ENCODE measurements at places on chromosomes 7 and 10.

- no peak overlapping the region for H3K27ac ChIP-seq
- no peaks in the 10 kb centered on the region for H3K27me3 ChIP-seq
- H3K4me1 ChIP-seq: no peaks in the 10 kb centered on the region
- peaks cover 7% of the 10 kb centered on the region for H3K36me3 ChIP-seq
- DNase-seq: no peak
Measured at GRCh38 chr7:141820067-141820466, 21.2 kb downstream of the PRSS37 start.

- peaks cover 51% of the 10 kb centered on the region for H3K36me3 ChIP-seq
- H3K4me3 ChIP-seq: no peak overlapping the region
- H3K27ac ChIP-seq: no peak overlapping the region
- no peak for DNase-seq
- no peaks in the 10 kb centered on the region for H3K4me1 ChIP-seq
Measured at GRCh38 chr10:73229567-73229966, 17.5 kb downstream of the DNAJC9 start.

GRCh38 chr7:87510411-87510875 is 35.0 kb upstream of the ABCB4 start:
- no peak overlapping the region for H3K4me3 ChIP-seq
- no peaks in the 10 kb centered on the region for H3K27me3 ChIP-seq
- no peaks in the 10 kb centered on the region for H3K4me1 ChIP-seq
- no peak for DNase-seq

DNA sequence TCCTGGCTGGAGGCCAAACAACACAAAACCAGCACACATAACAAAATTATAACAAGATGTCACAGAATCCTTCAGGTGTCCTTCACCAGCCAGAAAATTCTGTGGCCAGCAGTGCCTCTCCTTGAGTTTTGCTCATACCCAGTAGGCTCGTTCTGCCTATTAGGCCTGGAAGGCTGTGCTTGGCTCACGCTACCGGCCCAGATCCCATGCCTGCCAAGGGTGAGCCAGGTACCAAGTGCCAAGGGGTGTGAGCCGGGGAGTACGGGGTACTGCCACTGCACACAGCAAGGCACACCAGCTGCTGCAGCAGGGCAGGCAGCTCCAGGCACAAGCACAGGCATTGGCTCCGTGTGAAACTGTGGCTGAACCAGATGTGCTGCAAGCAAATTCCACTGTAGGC is 1562.0 kb downstream of the REEP3 start:
- no peak for DNase-seq
- no peak overlapping the region for H3K4me3 ChIP-seq
- H3K27ac ChIP-seq: no peak overlapping the region
- no peaks in the 10 kb centered on the region for H3K27me3 ChIP-seq
- H3K36me3 ChIP-seq: no peaks in the 10 kb centered on the region

GRCh38 chr10:11933577-11934223 is 108.9 kb downstream of the UPF2 start:
- no peak for DNase-seq
- no peaks in the 10 kb centered on the region for H3K27me3 ChIP-seq
- peaks cover 56% of the 10 kb centered on the region for H3K36me3 ChIP-seq

- H3K27ac ChIP-seq: no peak overlapping the region
- H3K27me3 ChIP-seq: no peaks in the 10 kb centered on the region
- H3K4me3 ChIP-seq: no peak overlapping the region
- H3K4me1 ChIP-seq: peaks cover 4% of the 10 kb centered on the region
- no peaks in the 10 kb centered on the region for H3K36me3 ChIP-seq
Measured at GRCh38 chr7:143002898-143003297, 24.0 kb downstream of the OR9A2 start.

DNA sequence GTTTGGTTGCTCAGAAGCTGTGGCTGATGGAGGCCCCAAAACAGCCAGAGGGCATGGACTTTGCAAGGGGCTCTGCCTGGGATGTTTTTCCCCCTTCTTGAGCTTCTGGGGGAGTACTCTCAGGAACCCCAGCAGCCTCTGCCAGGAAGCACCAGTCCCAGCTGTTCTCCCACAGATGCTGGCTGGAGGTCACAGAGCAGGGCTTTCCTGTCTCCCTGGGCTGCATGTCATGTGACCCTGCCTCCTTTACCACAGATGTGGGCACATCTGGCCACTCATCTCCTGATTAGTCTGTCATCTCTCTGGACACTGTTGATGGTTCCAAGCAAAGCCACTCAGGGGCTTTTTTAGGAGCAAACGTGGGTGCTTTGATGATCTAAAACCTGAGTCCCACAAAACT is 136.7 kb downstream of the NEURL1 start:
- H3K36me3 ChIP-seq: no peaks in the 10 kb centered on the region
- no peak for DNase-seq
- no peak overlapping the region for H3K4me3 ChIP-seq
- no peak overlapping the region for H3K27ac ChIP-seq
- peaks cover 6% of the 10 kb centered on the region for H3K4me1 ChIP-seq

DNA sequence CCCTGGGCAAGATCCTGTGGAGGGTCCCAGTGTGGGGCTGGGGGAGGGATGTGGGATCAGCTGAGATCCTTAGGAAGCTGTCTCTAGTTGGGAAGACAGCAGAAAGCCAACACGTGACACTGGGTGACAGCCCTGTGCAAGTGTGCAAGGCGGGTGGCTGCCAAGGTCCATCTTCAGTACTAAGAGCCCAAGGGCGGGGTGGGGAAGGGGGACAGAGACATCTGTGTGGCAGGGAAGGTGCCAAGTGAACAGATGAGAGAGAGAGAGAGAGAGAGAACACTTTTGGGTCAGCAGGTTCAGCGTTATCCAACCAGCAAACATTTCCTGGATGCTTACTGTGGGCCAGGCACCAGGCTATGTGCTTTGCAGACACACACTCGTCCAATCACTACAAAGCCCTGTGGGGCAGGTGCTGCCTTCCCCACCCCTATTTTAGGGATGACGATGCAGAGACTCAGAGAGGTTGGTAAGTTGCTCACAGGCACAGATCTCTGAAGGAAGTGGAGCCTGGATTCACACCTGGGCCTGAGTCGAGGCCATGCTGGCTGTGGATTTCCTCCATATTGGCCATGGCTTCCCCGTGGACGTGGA is 135.7 kb downstream of the GRK5 start:
- H3K36me3 ChIP-seq: no peaks in the 10 kb centered on the region
- no peak overlapping the region for H3K4me3 ChIP-seq
- H3K4me1 ChIP-seq: peaks cover 4% of the 10 kb centered on the region
- H3K27ac ChIP-seq: peak overlapping the region; percentile 43
- peak; percentile 58 for DNase-seq
- no peaks in the 10 kb centered on the region for H3K27me3 ChIP-seq

- no peaks in the 10 kb centered on the region for H3K27me3 ChIP-seq
- H3K27ac ChIP-seq: no peak overlapping the region
- no peaks in the 10 kb centered on the region for H3K36me3 ChIP-seq
- H3K4me3 ChIP-seq: no peak overlapping the region
Measured at GRCh38 chr7:45975847-45976484, 54.9 kb upstream of the IGFBP3 start.

DNA sequence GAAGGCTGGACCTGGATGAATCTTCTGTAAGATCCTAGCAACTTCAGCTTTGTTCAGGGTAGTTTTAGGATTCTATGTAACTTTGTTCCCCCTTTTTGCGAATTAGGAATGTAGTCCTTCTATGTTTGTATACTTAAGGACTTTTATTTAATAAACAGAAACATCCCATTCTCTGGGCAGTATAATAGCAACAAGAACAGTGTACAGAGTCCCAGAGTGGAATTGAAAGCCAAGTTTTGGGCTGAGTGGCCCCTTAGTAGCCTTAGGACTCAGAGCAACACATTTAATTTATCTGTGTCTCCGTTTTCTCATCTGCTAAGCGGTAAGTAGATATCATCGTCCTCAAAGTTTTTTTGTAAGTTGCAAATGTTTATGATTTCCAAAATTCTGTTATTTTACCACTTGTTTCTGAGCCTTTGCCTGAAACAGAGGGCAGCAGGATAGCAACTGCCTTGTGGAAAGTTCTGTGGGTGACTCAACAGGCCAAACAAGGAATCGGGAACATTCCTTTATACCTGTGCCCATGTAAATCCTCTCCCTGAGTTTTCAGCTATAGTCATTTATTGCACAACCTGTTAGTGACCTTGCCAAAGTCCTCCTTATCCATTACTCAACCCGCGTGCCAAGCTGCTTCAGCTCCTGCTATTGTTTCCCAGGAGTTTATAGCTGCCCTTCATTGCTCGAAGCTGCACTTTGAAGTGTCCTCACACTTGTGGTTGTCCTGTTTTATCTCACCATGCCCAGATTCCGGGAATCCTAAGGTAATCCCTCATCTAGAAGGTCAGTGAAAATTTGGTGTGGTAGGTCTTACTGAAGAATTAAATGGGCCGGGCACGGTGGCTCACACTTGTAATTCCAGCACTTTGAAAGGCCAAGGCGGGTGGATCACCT is 199.1 kb upstream of the AHR start:
- no peak overlapping the region for H3K27ac ChIP-seq
- H3K36me3 ChIP-seq: no peaks in the 10 kb centered on the region
- no peak for DNase-seq
- no peaks in the 10 kb centered on the region for H3K4me1 ChIP-seq
- H3K27me3 ChIP-seq: no peaks in the 10 kb centered on the region

DNA sequence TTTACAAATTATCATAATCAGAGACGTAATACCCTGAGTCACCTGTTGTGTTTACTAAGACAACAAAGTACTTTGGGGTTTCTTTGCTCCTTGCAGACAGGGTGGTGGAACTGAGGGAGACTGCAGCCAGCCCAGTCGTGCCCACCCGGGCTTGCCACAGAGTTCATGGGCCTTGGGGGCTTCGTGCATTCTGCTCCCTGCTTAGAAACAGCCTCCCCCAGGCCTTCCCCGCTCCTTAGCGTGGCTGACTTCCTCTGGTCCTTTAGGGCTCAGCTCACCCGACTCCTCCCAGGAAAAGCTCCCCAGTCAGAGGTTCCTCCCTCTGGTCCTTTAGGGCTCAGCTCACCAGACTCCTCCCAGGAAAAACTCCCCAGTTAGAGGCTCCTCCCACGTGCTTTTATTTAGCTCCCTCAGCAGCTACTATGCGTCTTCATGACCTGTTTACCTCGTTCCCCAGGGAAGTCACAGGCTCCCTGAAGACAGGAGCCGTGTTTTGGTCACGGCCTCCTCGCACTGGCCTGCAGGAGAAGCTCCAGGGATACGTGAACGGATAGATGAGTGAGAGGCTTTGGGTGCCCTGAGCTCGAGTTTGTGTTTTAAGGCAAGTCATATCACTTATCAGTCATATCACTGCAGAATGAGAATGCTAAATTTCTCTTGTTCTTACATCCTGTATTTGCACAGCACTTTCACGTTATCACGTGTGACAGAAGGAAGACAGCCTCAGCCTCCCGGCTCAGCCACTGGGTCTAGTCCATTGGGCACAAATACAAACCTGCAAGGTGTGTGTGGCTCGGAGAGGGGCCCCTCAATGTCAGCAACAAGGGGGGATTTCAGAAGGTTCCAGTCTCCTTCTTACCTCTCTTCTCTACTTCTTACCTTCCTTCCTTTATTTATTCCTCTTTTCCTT is 52.7 kb upstream of the VIPR2 start:
- peak overlapping the region; percentile 61 for H3K27ac ChIP-seq
- no peaks in the 10 kb centered on the region for H3K27me3 ChIP-seq
- no peak overlapping the region for H3K4me3 ChIP-seq
- no peak for DNase-seq
- no peaks in the 10 kb centered on the region for H3K36me3 ChIP-seq

GRCh38 chr7:124514471-124514870 is 251.1 kb downstream of the GPR37 start:
- no peaks in the 10 kb centered on the region for H3K36me3 ChIP-seq
- H3K4me3 ChIP-seq: no peak overlapping the region
- no peak overlapping the region for H3K27ac ChIP-seq
- DNase-seq: no peak

DNA sequence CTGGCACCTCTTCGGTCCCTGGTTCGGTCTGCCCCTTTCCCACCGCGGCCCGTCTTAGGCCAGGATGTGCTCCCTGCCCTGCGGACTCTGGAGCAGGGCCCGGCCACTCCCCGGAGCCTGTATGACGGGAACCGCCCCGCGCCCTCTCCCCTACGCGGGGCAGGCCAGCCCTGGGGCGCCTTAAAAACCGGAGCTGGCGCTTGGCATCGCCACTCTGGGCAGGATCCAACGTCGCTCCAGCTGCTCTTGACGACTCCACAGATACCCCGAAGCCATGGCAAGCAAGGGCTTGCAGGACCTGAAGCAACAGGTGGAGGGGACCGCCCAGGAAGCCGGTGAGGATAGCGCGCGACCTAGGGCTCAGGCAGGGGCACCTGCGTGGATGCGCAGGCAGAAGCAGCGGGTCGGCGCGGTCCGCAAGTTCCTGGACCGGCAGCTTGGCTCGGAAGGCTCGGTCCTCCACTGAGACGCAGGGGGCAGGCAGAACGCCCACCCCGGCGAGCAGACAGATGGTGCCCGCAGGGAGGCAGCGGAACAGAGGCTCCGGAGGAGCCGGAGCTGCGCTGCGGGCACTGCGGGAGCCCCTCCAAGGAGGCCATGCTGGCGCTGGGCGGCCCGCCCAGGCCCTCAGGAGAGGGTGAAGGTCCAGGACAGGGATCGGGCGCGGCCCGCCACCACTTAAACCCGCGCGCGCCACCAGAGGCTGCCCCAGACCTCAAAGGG is at the start of gene ADIRF:
TSS of gene ADIRF (plus strand) at position 212 of the 723 bp plus-strand sequence. CDS start at position 275, 63 bp downstream.
- H3K27me3 ChIP-seq: no peaks in the 10 kb centered on the region
- peak within 1 kb of the TSS; percentile 89 for H3K27ac ChIP-seq
- peak within 1 kb of the TSS; percentile 23 for H3K4me3 ChIP-seq

DNA sequence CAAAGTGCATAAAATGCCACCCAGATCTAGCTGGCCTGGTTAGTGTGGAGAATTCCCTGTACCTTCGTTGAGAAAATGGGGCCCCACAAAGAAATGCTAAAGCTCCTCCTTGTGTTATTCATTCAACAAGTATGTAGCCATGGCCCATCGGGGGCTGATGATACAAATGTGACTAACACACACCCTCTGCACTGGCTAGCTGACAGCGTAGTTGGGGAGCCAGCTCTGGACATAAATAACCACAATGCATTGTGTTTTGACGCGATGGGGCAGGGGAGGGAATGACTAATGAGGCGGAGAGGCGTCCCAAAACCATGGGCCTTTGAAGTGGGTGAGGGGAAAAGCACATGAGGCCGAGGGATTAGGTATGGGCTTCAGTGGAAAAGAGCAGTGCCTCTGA is 28.2 kb upstream of the ASL start:
- no peak overlapping the region for H3K4me3 ChIP-seq
- H3K27me3 ChIP-seq: peaks cover 12% of the 10 kb centered on the region
- peaks cover 13% of the 10 kb centered on the region for H3K4me1 ChIP-seq

- no peak overlapping the region for H3K4me3 ChIP-seq
- H3K36me3 ChIP-seq: no peaks in the 10 kb centered on the region
- H3K4me1 ChIP-seq: no peaks in the 10 kb centered on the region
- DNase-seq: no peak
Measured at GRCh38 chr10:74213571-74214162, 62.6 kb downstream of the ADK start.

GRCh38 chr7:818031-818699 is 14.1 kb upstream of the SUN1 start:
- H3K4me3 ChIP-seq: no peak overlapping the region
- H3K4me1 ChIP-seq: peaks cover 79% of the 10 kb centered on the region
- peak; percentile 54 for DNase-seq
- peaks cover 7% of the 10 kb centered on the region for H3K36me3 ChIP-seq

GRCh38 chr7:20393616-20394015 is 62.9 kb downstream of the ITGB8 start:
- no peaks in the 10 kb centered on the region for H3K36me3 ChIP-seq
- no peak overlapping the region for H3K4me3 ChIP-seq
- H3K4me1 ChIP-seq: no peaks in the 10 kb centered on the region
- no peak for DNase-seq
- H3K27ac ChIP-seq: no peak overlapping the region
- H3K27me3 ChIP-seq: no peaks in the 10 kb centered on the region

GRCh38 chr10:129097776-129098330 is 369.2 kb upstream of the MGMT start:
- DNase-seq: no peak
- no peaks in the 10 kb centered on the region for H3K27me3 ChIP-seq
- H3K27ac ChIP-seq: no peak overlapping the region
- H3K4me3 ChIP-seq: no peak overlapping the region
- H3K4me1 ChIP-seq: no peaks in the 10 kb centered on the region
